ENCODE measurements at places on chromosomes 5 and 9. TPM values are rescaled to one million over a fixed set of nuclear protein-coding genes. Genes with fewer than 3 reads are reported as not detected.

FGF1 gene
- 35.3 TPM for total RNA-seq

RORB gene
- total RNA-seq: 2.4 TPM

DNA sequence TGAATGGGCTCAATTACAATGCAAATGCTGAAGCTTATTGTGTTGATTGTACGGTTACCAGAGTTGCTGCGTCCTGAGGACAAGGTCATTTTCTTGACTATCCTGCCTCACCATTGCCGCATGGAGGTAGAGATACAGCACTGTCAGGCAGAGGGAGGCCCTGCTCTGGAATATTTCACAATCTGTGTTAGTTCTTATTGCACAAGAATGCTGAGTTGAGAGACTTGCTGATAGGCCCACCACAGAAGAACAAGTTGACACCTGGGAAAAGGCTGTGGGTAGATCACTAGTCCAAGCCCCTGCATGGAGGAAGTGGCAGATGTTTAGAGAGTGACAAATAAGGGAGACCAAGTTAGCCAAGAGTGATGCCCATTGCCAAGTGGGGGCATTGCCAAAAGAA lies 344.5 kb upstream of the ITGA1 start:
- no peak overlapping the region for H3K4me3 ChIP-seq
- no peak overlapping the region for H3K27ac ChIP-seq
- no peak for DNase-seq
- no peaks in the 10 kb centered on the region for H3K4me1 ChIP-seq
- H3K27me3 ChIP-seq: no peaks in the 10 kb centered on the region
- H3K36me3 ChIP-seq: no peaks in the 10 kb centered on the region

DNA sequence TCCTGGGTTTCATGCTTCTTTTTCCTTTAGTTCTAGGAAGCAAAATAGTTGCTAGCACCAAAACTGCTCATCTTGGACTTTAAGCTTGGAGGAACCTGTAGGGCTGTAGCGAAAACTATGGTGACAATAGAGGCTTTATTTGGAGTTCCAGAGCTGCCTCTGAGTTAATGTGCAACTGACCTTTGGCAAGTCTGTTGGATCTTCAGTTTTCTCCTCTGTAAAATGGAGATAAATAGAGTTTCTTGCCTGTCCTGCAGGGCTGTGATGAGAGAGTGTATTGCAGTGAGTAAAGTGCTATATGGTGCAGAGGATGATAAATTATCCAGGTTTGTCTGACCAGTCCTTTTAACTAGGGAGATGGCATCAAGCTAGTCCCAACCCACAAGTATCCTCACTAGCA lies 417.0 kb downstream of the MAN2A1 start:
- no peak overlapping the region for H3K27ac ChIP-seq
- no peaks in the 10 kb centered on the region for H3K27me3 ChIP-seq
- H3K4me3 ChIP-seq: no peak overlapping the region
- no peaks in the 10 kb centered on the region for H3K4me1 ChIP-seq
- no peaks in the 10 kb centered on the region for H3K36me3 ChIP-seq

GRCh38 chr9:122090287-122090883 lies 2.7 kb downstream of the TTLL11 start:
- H3K36me3 ChIP-seq: no peaks in the 10 kb centered on the region
- no peak overlapping the region for H3K4me3 ChIP-seq
- no peak overlapping the region for H3K27ac ChIP-seq

DNA sequence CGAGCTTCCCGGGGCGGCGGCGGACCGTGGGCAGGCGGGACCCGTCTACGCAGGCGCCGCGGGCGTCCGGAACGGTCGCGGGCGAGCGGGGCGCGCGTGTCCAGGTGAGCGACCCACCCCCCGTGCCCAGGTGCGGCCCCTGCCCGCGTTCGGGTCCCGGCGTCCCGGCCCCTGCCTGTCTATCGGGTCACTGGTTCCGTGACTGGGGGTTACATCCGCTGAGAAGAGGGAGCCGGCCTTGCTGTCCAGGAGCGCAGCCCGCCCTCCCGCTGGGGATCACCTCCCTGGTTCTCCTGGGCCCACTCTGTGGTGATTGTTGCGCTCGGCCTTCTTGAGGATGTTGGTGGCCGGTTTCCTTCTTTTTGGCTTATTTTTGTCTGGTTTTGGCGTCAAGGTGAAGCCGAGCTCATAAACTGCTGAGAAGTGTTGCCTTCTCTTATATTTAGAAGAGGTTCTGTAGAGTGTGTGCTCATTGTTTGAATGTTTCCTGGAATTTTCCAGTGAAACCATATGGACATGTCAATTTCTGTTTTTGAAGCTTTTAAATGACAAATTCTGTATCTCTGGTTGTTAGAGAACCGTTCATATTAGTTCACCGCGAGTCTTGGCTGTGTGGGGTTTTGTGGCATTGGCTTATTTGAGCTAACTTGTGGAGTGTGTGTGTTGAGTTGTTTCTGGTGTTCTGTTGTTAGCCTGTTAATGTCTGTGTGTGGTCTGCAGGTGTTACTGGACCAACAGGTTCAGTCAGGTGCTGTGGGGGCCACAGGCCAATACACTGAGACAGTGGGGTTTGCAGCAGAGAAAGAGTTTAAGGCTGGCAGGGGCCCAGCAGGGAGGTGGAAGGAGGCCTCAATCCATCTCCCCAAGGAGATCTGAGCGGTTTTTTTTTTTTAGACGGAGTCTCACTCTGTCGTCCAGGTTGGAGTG lies 621 bp downstream of the CEP72 start:
- peaks cover 14% of the 10 kb centered on the region for H3K4me1 ChIP-seq
- no peak overlapping the region for H3K27ac ChIP-seq
- no peaks in the 10 kb centered on the region for H3K27me3 ChIP-seq
- DNase-seq: no peak
- H3K36me3 ChIP-seq: no peaks in the 10 kb centered on the region
- peak overlapping the region; percentile 81 for H3K4me3 ChIP-seq

DNA sequence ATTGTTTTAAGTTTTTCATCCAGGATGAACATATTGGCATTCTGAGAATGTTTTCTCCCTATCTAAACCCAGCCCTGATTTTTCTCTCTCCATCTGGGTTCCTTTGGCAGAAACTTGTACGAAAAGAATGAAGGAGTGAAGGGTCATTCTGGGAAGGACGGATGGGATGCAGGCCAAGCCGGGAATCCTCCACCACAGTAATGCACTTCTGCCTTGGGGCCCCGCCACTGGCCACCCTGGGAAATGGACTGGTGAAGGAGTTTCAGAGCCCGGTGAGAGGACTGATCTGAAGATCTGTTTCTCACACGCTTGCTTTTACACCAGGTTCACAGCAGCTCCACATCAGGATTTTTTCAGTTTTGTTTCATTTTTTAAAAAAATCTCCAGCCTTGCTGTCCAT lies 554.8 kb downstream of the BNC2 start:
- peak; percentile 54 for DNase-seq
- H3K27me3 ChIP-seq: no peaks in the 10 kb centered on the region
- H3K4me1 ChIP-seq: peaks cover 4% of the 10 kb centered on the region
- H3K27ac ChIP-seq: no peak overlapping the region

GRCh38 chr5:56172241-56172640 lies 60.9 kb downstream of the ANKRD55 start:
- H3K4me3 ChIP-seq: no peak overlapping the region
- H3K27me3 ChIP-seq: no peaks in the 10 kb centered on the region
- no peaks in the 10 kb centered on the region for H3K36me3 ChIP-seq
- peak; percentile 30 for DNase-seq
- no peaks in the 10 kb centered on the region for H3K4me1 ChIP-seq

- H3K4me3 ChIP-seq: peak overlapping the region; percentile 89
- no peaks in the 10 kb centered on the region for H3K36me3 ChIP-seq
- no peak for DNase-seq
- H3K4me1 ChIP-seq: peaks cover 29% of the 10 kb centered on the region
These were observed 2.0 kb downstream of the FBXL17 start for GRCh38 chr5:108379722-108380530.

DNA sequence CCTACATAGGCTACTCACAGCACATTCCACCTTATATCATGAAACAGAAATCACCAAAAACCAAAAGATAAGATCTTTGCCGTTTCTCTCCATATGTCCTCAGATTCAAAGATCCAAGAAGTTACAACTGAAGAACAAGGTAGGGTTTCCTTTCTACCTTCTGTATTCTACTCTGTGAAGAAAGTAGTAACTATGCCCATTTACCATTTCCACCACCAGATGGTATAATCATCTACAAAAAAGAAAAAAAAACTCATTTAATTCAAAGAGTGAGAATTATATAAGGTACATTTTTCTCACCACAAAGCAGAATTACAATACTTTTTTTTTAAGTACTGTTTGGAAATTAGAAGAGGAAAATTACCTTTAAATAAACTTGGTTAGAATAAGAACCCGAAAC lies 172.6 kb upstream of the PTGER4 start:
- no peak overlapping the region for H3K27ac ChIP-seq
- no peaks in the 10 kb centered on the region for H3K27me3 ChIP-seq
- H3K4me1 ChIP-seq: no peaks in the 10 kb centered on the region
- H3K4me3 ChIP-seq: no peak overlapping the region
- H3K36me3 ChIP-seq: no peaks in the 10 kb centered on the region
- no peak for DNase-seq

FBLL1 gene
- total RNA-seq: not detected

DNA sequence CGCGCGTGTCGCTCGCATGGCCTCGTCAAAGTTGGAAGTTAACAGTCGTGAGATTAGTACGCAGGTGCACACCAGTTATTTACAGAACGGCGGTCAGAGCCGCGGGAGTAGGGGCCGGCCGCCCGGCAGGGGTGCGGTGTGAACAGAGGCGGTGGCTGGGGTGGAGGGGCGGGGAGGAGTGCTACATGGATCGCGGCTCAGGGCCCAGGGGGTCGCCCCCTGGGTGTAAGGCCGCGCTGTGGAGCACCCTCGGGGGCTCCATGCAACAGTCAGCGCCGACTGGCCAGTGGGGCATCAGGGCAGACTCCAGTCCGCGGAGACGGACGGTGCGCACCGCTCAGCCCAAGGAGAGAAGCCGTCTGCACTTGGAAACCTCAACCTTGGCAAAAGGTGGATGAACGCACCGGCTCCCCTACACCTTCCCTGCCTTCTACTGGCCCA lies 60.3 kb downstream of the ZNF354C start:
- no peaks in the 10 kb centered on the region for H3K27me3 ChIP-seq
- H3K4me1 ChIP-seq: no peaks in the 10 kb centered on the region
- DNase-seq: peak; percentile 52
- no peaks in the 10 kb centered on the region for H3K36me3 ChIP-seq
- no peak overlapping the region for H3K4me3 ChIP-seq

DNA sequence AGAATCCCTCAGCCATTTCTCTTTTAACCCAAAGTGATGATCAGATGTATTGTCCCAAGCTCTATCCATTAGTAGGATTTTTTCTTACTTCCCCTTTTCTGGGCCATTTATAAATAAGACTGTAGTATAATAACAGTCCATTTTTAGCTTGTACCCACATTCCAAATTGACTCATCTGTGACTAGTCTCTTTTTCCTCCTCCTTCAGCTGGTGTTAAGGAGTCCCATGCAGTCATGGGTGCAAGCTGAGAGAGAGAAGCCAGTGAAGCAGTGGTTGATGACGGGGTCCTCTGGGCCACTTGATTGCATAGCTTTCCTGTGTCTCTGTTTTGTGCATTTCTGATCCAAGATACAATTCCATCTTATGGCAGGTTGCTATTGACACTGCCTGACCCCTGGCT lies 476.0 kb upstream of the CD180 start:
- H3K27me3 ChIP-seq: no peaks in the 10 kb centered on the region
- H3K27ac ChIP-seq: no peak overlapping the region
- H3K36me3 ChIP-seq: no peaks in the 10 kb centered on the region
- no peak overlapping the region for H3K4me3 ChIP-seq
- no peaks in the 10 kb centered on the region for H3K4me1 ChIP-seq

PCDHGC3 gene
- 38.3 TPM for total RNA-seq

DNA sequence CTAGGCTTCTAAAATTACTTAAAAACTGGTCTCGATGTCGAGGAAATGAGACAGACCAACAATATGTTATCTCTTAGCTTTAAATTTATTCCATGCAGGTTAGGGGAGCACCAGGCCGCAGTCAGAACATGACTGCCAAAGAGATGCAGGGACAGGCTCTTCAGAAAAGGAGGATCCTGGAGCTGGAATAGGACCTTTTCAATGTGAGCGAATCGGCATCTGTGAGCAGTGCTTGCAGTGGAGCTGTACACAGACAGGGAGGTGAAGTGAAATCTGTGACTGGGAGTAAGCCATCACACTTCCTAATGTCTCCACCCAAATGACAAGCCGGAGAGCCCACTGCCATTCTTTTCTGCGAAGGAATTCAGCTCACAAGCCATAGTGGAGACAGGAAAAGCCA lies 78.2 kb downstream of the EFNA5 start:
- no peaks in the 10 kb centered on the region for H3K36me3 ChIP-seq
- peak overlapping the region; percentile 34 for H3K27ac ChIP-seq
- no peak overlapping the region for H3K4me3 ChIP-seq
- no peaks in the 10 kb centered on the region for H3K4me1 ChIP-seq
- H3K27me3 ChIP-seq: no peaks in the 10 kb centered on the region
- DNase-seq: no peak
